Osteocyte (in vitro differentiated cells): ENCODE measurements at places on chromosomes 1 and 21. TPM values are rescaled to one million over a fixed set of nuclear protein-coding genes. Genes with fewer than 3 reads are reported as not detected.
A peak's percentile ranks its signal among the peaks of the same experiment; 100 is the strongest.

The SPATA1 gene
- 1.7 and 2.3 TPM in 2 replicates for total RNA-seq

DNA sequence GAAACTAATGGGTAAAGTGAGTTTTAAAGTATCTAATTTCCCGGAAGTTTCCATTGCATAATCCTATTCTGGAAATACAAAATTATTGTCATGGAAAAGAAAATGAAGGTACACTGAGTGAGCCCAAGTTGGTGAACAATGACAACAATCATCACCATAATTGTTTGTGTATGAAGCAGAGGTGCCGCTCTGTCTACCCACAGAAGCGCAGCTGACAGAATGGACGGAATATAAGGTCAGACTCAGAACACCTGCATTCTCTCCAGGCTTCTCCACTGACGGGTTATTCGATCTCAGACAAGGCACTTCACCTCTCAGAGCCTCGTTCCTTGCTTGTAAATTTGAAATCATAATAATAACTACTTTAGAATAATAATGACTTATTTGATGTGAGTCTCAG is 99.1 kb upstream of the NGF start:
- H3K36me3 ChIP-seq, result no peaks in the 10 kb centered on the region
- H3K27me3 ChIP-seq, result no peaks in the 10 kb centered on the region
- H3K4me1 ChIP-seq, result peaks cover 12% of the 10 kb centered on the region
- H3K27ac ChIP-seq, result no peak overlapping the region
- no peak for DNase-seq

DNA sequence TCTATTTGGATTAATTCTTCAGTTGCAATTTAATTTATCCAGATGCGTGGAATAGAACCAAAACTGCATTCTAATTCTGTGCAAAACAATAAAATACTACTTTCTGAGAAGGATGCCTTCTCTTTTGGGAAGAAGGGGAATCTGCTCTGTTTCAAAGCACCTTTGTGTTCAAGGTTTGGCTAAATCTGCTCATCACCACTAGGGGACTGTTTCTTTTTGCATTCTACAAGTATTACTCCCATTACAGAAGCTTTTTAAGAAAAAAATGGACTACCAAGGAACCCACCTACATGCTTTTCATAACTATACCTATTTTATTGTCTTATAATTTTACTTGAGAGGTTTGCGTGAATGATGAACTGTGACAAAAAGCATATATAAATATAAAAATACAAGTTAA is 18.2 kb downstream of the MRPS6 start:
- DNase-seq, result no peak
- H3K27me3 ChIP-seq, result no peaks in the 10 kb centered on the region
- no peak overlapping the region for H3K27ac ChIP-seq
- H3K4me3 ChIP-seq, result no peak overlapping the region
- peaks cover 47% of the 10 kb centered on the region for H3K4me1 ChIP-seq

GRCh38 chr1:87450136-87450535 is 121.5 kb downstream of the LMO4 start:
- H3K27ac ChIP-seq, result no peak overlapping the region
- H3K27me3 ChIP-seq, result no peaks in the 10 kb centered on the region
- no peak for DNase-seq
- H3K36me3 ChIP-seq, result no peaks in the 10 kb centered on the region

GRCh38 chr1:232378266-232379062 is 251.5 kb downstream of the SIPA1L2 start:
- H3K4me1 ChIP-seq, result peaks cover 27% of the 10 kb centered on the region
- peak overlapping the region; percentile 59 for H3K27ac ChIP-seq
- no peaks in the 10 kb centered on the region for H3K36me3 ChIP-seq
- DNase-seq, result no peak

- peak; percentile 70 for DNase-seq
- H3K27me3 ChIP-seq, result no peaks in the 10 kb centered on the region
- no peaks in the 10 kb centered on the region for H3K36me3 ChIP-seq
- H3K4me1 ChIP-seq, result peaks cover 87% of the 10 kb centered on the region
- peak overlapping the region; percentile 67 for H3K4me3 ChIP-seq
Observed at GRCh38 chr1:224502459-224503160, 68.0 kb upstream of the WDR26 start.

- no peaks in the 10 kb centered on the region for H3K27me3 ChIP-seq
- H3K27ac ChIP-seq, result no peak overlapping the region
- peak overlapping the region; percentile 29 for H3K4me3 ChIP-seq
- H3K36me3 ChIP-seq, result no peaks in the 10 kb centered on the region
Observed at GRCh38 chr1:21507511-21508270, 1.5 kb upstream of the ALPL start.

DNA sequence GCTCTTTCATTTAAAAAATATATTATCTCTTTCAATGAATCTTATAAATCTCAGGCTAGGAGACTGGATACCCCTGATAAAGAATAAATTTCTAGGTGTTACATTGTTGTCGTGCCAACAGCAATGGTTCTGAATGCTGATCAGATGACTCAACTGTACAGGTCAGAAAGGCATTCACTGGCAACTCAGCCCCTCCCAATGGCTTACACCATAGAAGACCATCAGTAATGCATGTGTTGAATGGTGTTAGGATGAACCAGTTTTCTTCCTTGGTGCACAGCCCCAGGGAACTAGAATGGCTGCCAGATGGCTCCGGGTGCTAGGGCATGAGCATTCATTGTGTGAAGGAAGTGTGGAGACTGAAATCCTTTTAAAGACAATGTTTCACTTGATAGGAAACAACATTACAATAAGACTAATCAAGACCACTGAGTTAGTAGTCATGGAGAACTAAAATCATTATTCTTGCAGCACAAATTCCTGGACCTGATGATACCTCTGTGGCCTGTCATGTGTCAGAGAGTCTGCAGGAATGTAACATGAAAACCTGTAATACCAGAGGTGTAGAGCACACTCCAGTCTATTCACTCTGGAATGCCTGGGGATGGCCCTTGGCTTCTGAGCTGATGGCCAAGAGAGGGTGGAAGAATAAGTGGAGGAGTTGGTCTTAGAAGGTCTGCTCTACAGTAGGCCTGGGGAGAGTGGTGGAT is 187.7 kb upstream of the LMO4 start:
- no peak overlapping the region for H3K4me3 ChIP-seq
- DNase-seq, result no peak
- no peak overlapping the region for H3K27ac ChIP-seq
- peaks cover 21% of the 10 kb centered on the region for H3K27me3 ChIP-seq
- no peaks in the 10 kb centered on the region for H3K4me1 ChIP-seq
- H3K36me3 ChIP-seq, result no peaks in the 10 kb centered on the region
